ENCODE measurements at places on chromosomes 5 and 9.

- DNase-seq: no peak
These were observed 89.4 kb downstream of the RGS7BP start for GRCh38 chr5:64595031-64595855.

- no peak for DNase-seq
These were observed 3.0 kb downstream of the GRK6 start for GRCh38 chr5:177429248-177430040.

GRCh38 chr5:168790002-168790635 lies 211.0 kb upstream of the PANK3 start:
- DNase-seq: no peak

- no peak for DNase-seq
These were observed 16.9 kb downstream of the PHF19 start for GRCh38 chr9:120860083-120860482.

GRCh38 chr9:13732290-13732689 lies 452.8 kb upstream of the MPDZ start:
- DNase-seq: no peak

GRCh38 chr5:26579712-26580111 lies 458.7 kb downstream of the CDH9 start:
- no peak for DNase-seq

GRCh38 chr9:16482764-16483163 lies 387.7 kb downstream of the BNC2 start:
- no peak for DNase-seq

Data from vagina (tissue), 2 donors.